ENCODE measurements at places on chromosomes 4 and X. TPM values are rescaled to one million over a fixed set of nuclear protein-coding genes. Genes with fewer than 3 reads are reported as not detected.

The EDA2R gene
- 10.3 TPM for total RNA-seq

The NPY2R gene
- 0.02 TPM for total RNA-seq

The XAGE3 gene
- not detected for total RNA-seq

The FRG2 gene
- not detected for total RNA-seq

The STPG2 gene
- total RNA-seq, result not detected

The USP17L19 gene
- total RNA-seq, result not detected

The UBA1 gene
- total RNA-seq, result 176 TPM

The ERCC6L gene
- total RNA-seq, result 10.7 TPM

The EREG gene
- 9.5 TPM for total RNA-seq

The BEX2 gene
- 8.7 TPM for total RNA-seq

The NAA11 gene
- total RNA-seq, result not detected

The ABLIM2 gene
- total RNA-seq, result 7.8 TPM

Measured in A549 treated with AZD2906 at 1 μM for 4 hours (cell line).